NCI-H1417 treated with DMSO at 0.1 percent for 48 hours (cell line): ENCODE measurements at places on chromosomes 5 and 9.

DNA sequence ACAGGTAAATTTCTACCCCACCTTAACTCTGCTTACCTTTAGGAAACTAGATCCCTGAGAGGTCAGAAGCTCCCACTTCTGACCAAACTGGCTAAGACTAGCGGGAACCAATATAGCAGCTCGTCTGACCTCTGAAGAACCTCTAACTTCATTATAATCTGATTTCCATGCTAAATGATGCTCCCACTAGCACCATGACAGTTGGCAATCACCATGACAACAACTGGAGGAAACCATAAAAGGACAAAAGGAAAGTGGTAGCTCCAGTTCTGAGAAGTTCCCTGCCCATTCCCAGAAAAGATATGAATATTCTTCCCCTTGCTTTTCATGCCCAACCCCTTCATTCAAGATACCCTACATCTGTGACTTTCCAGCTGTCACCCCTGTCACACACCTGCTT, 483.3 kb downstream of the CTNND2 start:
- no peak for DNase-seq

GRCh38 chr9:134666208-134666607, 24.6 kb downstream of the COL5A1 start:
- DNase-seq: no peak

GRCh38 chr5:86879086-86879485, 261.3 kb downstream of the COX7C start:
- DNase-seq: no peak

DNA sequence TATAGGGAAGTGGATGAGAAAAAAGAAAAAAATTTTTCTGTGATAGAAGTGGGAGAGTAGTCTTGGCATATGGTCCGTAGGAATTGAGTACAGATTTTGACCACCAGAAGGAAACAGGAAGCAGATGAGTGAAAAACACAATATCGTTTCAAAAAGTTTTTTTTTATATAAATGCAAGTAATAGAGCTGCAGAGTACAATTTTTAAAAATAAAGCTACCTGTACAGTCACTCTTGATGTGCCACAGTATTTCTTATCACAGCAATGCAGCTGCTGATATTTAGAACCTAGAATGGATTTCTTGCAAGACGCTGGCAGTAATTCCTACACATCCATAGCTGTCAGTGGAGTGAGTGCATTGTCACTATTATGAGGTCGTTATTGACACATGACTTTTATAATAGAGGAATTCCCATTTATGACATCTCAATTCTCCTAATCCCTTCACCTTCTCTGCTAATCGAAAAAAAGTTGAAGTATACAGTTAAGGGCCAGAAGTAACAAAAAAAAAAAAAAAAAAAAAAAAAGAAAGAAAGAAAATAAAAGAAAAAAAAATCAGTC, 477.7 kb downstream of the TAF11L14 start:
- no peak for DNase-seq

DNA sequence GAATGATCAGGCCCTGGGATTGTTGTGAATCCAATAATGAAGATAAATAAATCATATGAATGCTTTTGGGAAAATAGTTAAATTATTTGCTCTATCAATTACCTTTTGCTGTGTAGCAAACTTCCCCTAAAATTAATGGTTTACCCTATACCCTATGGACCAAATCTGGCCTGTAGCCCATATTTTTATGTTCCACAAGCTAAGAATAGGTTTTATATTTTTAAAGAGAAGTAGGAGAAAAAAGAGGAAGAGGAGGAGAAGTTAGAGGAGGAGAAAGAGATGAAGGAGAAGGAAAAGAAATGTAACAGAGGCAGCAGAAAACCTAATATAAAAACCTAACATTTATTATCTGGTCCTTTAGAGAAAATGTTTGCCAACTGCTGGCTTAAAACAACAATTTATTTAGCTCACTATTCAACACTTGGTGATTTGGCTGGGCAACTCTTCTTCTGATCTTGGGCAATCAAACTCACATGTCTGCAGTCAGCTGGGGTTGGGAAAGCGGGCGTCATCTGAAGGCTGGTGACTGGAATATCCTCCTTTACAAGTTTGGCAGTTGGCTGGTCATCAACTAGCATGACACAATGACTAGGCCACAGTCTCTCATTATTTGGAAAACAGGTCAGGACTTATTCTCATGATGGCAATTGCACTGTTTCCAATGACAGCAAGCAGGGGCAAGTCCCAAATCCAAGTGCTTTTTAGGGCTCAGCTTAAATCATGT, 522.9 kb downstream of the RASEF start:
- DNase-seq: no peak

- DNase-seq: no peak
These were observed 22.0 kb upstream of the TEK start for GRCh38 chr9:27086818-27087680.

GRCh38 chr5:73027361-73027760, 71.5 kb downstream of the FCHO2 start:
- DNase-seq: no peak

GRCh38 chr9:136297016-136297691, 6.7 kb downstream of the CCDC187 start:
- DNase-seq: no peak

GRCh38 chr5:60023255-60023654, 129.7 kb upstream of the PDE4D start:
- DNase-seq: no peak
